Stimulated activated CD8-positive, alpha-beta memory T cell treated with anti-CD3 and anti-CD28 coated beads, Interleukin-2, amount 100 ng/mL, for 1 hour (primary cell): ENCODE measurements at places on chromosomes 16 and 17.

GRCh38 chr17:56583772-56584171 is 9.7 kb upstream of the NOG start:
- DNase-seq = no peak

- DNase-seq = no peak
Observed at GRCh38 chr16:85419503-85420408, 193.4 kb upstream of the GSE1 start.

- DNase-seq = no peak
Observed at GRCh38 chr16:49280105-49280741, 1.4 kb downstream of the CBLN1 start.

DNA sequence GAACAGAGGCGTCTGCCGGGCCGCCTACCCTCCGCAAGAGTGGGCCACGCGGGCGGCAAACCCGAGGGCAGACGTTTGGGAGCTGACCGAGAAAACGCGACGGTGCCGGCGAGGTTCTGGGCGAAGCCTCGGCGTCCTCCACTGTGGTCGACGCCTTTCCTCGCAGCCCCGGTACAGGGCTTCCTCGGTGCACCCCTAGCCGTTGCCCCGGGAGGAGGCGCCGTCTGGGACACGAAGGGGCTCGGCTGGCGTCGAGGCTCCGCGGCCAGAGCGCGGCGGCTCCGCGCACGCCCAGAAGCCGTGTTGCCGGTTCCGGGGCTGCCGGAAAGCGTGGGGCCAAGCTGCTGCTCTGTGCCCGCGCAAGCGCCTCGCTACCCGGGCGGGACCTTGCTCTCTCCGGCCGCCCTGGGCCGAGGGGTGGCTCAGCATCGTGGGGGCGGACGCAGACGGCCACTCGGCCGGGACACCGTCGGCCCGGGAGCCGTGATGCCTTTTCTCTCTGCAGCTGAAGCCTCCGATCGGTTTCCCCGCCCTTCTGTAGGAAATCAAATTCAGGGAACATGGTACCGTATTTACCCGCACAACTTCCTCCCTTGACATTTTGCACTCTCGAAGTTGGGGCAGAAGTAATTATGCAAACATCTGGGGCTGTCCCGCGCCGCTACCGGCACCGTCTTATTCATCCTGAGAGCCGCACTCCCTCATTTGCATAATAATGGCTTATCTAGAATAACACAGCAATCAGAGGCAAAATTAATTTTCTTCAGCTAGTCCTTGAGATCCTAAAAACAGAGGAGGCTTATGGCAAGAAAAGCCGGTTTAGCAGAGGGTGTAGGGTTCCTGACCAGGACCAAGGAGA is 7.3 kb upstream of the CBX8 start:
- no peak for DNase-seq

GRCh38 chr17:11284811-11285210 is 43.8 kb downstream of the SHISA6 start:
- DNase-seq = no peak

DNA sequence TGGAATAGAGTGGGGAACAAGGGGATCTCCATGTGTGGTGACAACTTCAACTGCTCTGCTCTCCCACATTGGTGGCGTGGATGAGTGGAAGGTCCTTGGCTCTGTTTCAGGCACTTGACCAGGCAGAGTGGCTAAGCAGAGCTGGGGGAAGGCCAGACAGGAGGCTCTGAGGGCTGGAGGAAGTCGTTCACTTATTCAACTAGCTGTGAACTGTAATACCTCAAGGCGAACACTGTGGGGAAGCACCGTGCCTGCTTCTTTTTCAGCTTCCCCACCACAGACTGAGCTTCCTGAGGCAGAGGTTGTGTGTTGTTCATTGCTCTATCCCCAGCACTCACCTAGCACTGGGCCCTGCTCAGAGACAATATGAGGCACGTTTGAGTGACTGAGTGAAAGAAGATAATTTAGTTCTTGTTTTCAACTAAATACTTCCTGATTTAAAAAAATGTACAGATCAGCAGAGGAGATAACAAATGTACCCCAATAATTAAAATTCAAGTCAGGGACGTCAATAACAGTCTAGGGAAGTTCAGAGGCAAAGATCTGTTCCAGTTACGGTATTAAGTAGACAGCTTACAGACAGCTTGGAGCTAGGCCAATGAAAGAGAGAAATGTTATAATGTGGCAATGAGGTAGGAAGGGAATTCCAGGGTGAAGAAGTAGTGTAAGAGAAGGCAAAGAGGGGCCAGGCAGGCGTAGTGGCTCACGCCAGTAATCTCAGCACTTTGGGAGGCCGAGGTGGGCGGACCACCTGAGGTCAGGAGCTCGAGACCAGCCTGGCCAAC is 34.7 kb downstream of the MYO18A start:
- no peak for DNase-seq

- no peak for DNase-seq
Observed at GRCh38 chr16:87829622-87829980, 39.7 kb downstream of the SLC7A5 start.

- DNase-seq = no peak
Observed at GRCh38 chr16:77594057-77594456, 128.3 kb upstream of the NUDT7 start.

DNA sequence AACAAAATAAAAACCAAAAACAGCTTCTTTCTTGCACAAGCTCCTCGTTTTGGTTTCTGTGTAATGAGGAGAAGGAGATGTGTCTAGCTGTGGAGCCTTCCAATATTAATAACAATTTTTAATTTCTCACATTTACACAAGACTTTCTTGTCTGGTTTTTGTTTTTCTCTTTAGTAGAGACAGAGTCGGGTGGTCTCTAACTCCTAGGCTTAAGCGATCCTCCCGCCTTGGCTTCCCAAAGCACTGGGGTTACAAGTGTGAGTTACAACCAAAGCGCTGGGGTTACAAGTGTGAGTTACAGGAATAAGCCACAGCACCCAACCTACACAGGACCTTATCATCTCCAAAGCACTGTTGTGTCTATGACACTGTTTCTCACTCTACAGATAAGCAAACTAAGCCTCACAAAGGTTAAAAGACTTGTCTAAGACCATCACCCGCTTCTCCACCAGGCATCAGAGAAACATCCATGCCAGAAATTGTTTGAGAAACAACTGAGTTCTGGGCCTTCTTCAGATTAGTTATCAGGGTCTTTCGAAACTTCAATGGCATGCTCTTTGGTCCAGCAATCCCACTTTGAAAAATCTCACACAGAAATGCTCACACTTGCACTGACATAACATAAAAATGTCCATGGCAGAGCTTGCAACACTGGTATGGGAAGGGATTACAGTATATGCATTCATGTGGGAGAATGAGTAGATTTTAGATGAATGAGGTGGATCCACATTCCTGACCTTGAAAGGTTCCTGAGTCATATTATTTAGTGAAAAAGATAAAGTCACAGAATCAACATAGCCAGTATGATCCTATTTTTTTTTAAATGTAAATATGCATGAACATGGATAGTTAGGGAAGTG is 3.9 kb downstream of the ABAT start:
- no peak for DNase-seq

DNA sequence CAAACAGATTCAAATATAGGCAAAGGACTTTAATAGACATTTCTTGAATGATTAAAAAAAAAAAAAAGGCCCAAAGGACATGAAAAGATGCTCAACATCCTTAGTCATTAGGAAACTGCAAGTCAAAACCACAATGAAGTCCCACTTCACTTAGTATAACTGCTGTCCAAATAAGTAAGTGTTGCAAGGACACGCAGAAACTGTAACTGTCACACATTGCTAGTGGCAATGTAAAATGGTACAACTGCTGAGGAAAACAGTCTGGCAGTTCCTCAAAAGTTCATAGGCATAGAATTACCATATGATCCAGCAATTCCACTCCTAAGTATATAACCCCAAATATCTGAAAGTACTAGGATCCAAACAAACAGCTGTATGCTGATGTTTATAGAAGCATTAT is 112.7 kb downstream of the BRIP1 start:
- DNase-seq = no peak
